Lung (tissue), 17 donors: ENCODE measurements at places on chromosomes 11 and 22.

DNA sequence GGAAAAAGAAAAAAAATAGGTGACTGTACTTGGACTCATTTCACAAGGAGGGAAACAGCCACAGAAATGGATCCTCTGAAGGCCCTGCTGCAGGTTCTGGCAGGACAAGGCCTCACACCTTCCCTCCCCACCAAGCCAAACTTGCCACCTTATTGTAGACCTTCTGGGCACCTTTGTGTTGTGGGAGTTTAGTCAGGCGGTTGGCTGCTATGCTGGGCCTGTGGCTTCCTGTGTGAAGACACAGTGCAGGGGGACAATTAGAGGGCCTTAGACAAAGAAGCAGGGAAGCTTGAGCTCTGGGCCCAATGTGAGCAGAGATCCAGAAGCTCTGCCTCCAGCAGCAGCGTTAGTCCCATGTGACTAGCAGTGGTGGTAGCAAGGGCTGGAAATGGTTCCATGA, 4.2 kb downstream of the RAB1B start:
- DNase-seq = no peak

DNA sequence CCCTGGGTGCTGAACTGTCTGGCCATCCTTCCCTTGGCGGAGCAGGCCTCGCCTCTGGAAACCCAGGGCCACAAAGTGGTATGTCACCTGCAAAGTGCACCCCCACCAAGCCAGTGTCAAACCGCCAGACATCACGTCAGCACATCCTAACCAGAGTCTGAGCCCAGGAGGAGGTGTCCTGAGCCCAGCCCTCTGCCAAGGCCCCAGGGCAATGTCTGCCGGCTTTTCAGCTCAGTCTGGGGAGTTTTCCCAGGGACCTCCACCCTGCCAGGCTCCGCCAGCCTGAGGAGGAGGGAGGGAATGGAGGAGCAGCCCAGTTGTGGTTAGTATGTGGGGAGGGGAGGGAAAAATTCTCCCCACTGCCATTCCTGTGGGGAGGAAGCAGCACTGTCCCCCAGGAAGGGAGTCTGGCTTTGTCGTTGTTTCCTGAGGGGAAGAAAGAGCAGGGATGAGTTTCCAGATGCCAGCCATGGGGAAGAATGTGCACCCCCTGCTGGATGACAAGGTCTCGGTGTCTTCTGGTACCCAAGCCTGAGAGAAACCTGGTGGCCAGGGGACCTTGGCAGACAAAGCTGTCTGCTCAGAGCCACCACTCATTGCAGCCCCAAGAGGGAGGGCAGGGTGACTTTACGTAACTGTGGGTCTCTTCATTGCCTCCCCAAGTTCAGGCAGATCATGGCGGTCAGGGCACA, 81.4 kb upstream of the CD82 start:
- no peak for DNase-seq

- no peak for DNase-seq
Observed at GRCh38 chr22:23742505-23743264, 8.2 kb downstream of the ZNF70 start.

- DNase-seq = no peak
Observed at GRCh38 chr11:76391021-76391420, 9.9 kb downstream of the GVQW3 start.

DNA sequence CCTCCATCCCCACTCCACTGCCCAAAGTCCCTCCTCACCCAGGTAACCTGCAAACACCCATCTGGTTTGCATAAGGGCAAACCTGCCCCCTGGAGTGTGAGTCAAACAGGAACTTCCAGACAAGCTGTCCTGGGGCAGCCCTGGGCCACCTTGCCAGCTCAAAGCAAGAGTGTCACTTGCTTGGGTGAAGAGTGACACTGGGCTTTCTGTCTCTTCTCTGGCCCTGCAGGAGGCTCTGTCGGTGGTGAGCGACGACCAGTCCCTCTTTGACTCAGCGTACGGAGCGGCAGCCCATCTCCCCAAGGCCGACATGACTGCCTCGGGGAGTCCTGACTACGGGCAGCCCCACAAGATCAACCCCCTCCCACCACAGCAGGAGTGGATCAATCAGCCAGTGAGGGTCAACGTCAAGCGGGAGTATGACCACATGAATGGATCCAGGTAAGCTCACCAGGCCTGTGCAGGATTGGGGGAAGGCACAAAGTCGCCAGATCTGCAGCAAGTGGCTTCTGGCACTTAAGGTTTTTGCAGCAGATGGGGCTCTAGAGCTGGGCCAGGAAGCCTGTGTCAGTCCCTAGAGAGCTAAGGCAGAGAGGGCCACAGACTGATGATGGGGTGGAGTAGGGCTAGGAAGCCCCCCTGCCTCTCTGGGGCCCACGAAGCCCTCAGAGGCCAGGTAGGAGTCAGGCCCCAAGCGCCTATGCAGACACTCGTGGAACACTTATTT, 64.2 kb downstream of the FLI1 start:
- no peak for DNase-seq

DNA sequence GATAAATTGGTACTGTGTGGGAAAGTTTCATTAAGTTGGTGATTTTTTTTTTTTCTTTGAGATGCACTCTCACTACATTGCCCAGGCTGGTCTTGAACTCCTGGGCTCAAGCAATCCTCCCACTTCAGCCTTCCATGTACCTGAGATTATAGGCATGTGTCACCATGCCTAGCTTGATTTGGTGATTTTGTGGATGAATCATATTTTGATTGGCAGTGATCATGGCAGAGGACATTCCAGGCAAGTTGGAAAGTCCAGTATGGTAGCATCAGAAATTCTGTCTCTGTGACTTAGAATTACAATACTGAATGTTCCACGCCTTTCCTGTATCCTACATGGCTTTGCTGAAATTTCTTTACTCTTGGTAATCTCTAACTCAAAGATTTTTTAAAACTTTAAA, 49.4 kb downstream of the HORMAD2 start:
- DNase-seq = no peak

- no peak for DNase-seq
Observed at GRCh38 chr11:86447763-86448480, 73.2 kb downstream of the CCDC81 start.
